ENCODE measurements at places on chromosomes 3 and 15. TPM values are rescaled to one million over a fixed set of nuclear protein-coding genes. Genes with fewer than 3 reads are reported as not detected.
A peak's percentile ranks its signal among the peaks of the same experiment; 100 is the strongest.

DNA sequence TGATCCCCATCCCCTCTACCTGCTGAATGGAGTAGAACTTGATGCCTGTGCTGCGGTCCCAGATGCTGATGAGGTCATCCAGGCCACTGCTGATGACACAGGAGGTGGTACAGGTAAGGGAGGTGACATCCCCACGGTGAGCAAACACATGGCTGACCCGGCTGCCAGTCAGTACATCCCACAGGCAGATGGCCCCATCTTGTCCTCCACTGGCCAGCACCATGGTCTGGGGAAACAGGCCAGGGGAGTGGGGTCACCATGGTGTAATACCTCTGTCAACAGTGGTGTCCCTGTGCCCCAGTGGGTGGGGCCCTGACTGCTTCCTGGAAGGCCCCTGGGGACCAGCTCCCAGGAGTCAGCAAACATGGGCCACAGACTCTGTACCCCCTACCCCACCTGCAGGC is 33.3 kb downstream of the PTPN23 start:
- DNase-seq = no peak

- DNase-seq = no peak
Measured at GRCh38 chr3:89762405-89762804, 655.0 kb downstream of the EPHA3 start.

DNA sequence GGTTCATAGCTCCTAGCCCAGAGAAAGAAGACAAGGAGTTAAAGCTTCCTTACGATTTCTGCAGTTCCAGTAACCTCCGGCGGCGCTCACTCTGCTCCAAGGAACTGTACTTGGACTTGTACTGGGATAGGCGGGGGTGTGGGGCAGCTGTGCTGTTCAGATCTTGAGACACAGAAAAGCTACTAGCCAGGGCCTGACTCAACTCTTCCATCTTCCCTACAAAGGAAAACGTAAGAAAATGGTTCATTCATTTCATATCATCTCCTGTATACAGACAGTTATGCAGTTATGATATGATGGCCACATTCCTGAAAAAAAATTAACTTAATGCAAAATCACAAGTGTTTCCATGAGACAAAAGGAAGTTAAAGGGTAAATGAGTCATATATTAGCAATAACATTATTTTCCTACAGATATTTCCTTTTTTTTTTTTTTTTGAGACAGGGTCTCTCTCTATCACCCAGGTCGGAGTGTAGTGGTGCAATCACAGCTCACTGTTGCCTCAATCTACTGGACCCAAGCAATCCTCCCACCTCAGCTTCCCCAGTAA is 4.6 kb downstream of the SNUPN start:
- peak; percentile 54 for DNase-seq

DNA sequence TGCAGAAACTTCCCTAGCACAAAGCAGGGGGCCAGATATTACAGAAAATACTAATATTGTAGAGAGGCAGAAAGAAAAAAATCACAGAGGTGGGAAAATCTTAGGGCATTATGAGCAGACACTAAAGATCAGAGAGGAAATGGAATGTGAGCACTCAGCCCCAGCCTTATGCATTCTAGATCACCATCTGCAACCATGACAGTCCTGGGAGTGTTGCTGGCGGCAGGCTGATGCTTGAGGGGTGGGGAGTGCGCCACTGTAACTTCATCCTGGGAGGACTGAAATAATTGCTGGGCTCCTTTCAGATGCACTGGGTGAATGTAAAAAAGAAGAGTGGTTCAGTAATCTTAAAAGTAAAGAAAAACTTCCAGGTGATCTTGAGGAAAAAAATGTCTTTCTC is 427.6 kb upstream of the SEMA6D start:
- no peak for DNase-seq

DNA sequence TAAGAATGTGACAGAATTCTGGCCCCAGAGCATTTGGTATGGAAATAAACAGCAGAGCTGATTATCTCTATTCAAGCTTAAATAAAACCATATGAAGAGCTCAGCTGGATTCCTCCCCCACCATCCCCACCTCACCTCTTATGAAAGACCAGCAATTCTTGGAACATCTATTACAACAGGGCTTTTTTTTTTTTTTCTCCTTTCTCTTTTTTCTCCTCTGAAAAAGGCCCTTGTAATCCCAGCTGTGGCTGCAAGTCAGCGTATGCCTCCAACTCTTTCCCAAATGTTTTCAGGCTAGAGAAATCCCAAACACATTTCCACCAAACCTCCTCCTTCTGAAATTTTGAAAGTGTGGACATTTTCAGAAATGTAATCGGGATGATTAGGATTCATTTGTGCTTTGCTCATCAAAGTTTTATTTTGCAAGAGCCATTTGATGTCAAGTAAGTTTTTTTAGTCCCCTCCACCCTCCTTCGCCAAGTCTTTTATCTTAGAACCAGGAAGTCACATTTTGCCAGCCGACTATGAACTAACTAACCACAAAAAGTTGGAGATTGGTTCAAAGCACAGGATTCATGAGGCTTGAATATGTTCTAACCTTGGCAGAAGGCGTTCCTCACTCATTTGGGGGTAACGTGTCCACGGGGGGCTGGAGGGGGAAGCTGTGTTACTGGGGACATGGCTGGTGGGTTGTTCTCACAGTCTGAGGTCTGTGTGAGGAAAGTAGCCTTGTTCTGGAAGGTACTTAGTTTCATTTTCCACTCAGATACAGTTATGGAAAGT is 142.0 kb upstream of the PDZRN3 start:
- no peak for DNase-seq

DNA sequence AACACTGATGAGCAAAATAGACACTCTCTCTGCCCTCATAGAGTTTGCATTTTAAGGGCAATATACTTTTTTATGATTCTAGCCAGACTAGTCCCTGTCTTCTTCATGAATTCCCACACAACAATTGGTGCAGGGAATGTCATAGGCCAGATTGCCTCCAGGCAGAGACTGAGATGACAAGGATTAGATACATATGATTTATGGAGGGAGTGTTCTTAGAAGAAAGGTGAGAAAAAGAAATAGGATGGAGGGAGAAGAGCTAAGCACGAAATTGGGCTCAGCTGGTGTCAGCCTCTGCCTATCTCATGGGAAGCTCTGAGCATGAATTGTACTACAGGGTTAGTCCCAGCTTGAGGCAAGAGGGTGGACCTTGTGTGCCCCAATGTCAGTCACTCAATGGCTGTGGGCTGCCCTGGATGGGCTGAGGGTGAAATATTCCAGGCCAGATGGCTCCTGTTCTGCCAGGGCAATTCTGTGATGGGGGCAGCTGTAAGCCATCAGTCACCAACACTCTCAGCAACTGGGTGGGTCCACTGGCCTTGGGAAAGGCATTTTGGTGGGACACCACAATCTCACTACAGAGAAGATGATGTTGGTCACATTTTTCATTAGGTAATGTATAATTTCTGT is 31.1 kb downstream of the EIF1B start:
- no peak for DNase-seq

- DNase-seq = no peak
Measured at GRCh38 chr3:99863588-99863987, 45.9 kb downstream of the CMSS1 start.

GRCh38 chr3:127222163-127222562 is 29.2 kb downstream of the PRR23E start:
- DNase-seq = no peak

- DNase-seq = no peak
Measured at GRCh38 chr3:32113566-32113965, 7.1 kb downstream of the GPD1L start.

GRCh38 chr3:30505866-30506520 is 100.4 kb upstream of the TGFBR2 start:
- no peak for DNase-seq

RBPMS2 gene
- total RNA-seq = 1.3 TPM

SRGAP3 gene
- total RNA-seq = 6.1 TPM

CPNE9 gene
- not detected for total RNA-seq

CCDC54 gene
- total RNA-seq = not detected

TRIM42 gene
- total RNA-seq = not detected
